Activated T-helper 2 cell treated with anti-CD3 and anti-CD28 coated beads, Interferon-gamma antibody, Interleukin-2, Interleukin-4, amounts not matched to agents 10 μg/mL and 5 μg/mL and 100 μg/mL, durations not matched to agents 14 hours and 24 hours and 36 hours (primary cell): ENCODE measurements at places on chromosomes 2 and 18. TPM values are rescaled to one million over a fixed set of nuclear protein-coding genes. Genes with fewer than 3 reads are reported as not detected.
A peak's percentile ranks its signal among the peaks of the same experiment; 100 is the strongest.

- DNase-seq: no peak
- H3K4me1 ChIP-seq: peaks cover 16% of the 10 kb centered on the region
- H3K27me3 ChIP-seq: no peaks in the 10 kb centered on the region
- H3K27ac ChIP-seq: no peak overlapping the region
- H3K4me3 ChIP-seq: no peak overlapping the region
These were observed 3.9 kb upstream of the WDSUB1 start for GRCh38 chr2:159290289-159290907.

- peaks cover 14% of the 10 kb centered on the region for H3K4me1 ChIP-seq
These were observed 5.6 kb upstream of the IMP4 start for GRCh38 chr2:130336877-130337734.

GRCh38 chr18:57621246-57621604 is 411 bp downstream of the NARS1 start:
- H3K4me1 ChIP-seq: peaks cover 11% of the 10 kb centered on the region
- H3K27me3 ChIP-seq: no peaks in the 10 kb centered on the region
- H3K27ac ChIP-seq: peak overlapping the region; percentile 97
- peaks cover 31% of the 10 kb centered on the region for H3K36me3 ChIP-seq
- DNase-seq: no peak
- peak overlapping the region; percentile 95 for H3K4me3 ChIP-seq

Gene SLC8A1
- 5.5 and 5.7 TPM in 2 replicates for total RNA-seq

Gene LONRF2
- 0.21 and 0.28 TPM in 2 replicates for total RNA-seq

Gene POTEI
- total RNA-seq: not detected in 2 replicates

Gene COLEC12
- not detected in 2 replicates for total RNA-seq
